T-cell (primary cell): ENCODE measurements at places on chromosomes 1 and 21.

GRCh38 chr1:57165546-57165945 is 199.7 kb upstream of the C8B start:
- no peak for DNase-seq

DNA sequence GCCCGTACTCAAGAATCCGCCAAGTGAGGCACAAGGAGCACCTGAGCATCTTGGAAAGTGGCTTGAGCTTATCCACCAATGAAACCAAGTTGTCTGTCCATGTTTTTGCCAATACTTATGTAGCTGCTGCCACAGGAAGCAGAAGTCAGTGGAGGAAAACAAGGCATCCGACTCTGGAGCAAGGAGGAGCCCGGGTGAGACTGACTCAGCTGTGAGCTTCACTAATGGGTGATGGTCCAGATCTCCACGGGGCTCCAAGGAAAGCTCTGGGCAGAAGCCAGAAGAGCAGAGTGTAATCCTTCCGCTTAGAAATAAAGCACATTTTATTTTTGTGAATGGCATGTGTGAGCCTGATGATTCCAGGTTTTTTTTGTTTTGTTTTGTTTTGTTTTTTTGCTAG is 12.3 kb upstream of the SSR2 start:
- DNase-seq = no peak

DNA sequence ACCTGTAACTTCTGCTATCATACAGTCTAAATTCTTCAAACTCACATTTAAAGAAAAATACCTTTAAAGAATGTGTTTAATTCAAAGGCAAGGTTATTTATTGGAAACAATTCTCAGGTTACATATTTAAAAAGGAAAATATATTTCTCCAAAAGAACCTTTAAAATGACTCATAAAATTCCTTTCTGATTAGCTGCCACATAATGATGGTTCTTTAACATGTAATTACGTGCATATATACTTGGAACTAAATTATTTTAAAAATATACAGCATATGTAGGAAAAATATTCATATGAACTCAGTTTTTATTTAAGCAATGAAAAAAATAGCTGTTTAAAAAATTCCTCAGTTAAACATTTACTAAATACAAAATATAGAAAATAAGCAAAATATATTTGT is 173.6 kb downstream of the COP1 start:
- no peak for DNase-seq

- peak; percentile 51 for DNase-seq
Measured at GRCh38 chr1:225896937-225897549, 8.1 kb upstream of the LEFTY1 start.
